ENCODE measurements at places on chromosomes 11 and 22.
A peak's percentile ranks its signal among the peaks of the same experiment; 100 is the strongest.

- no peak for DNase-seq
Measured at GRCh38 chr22:46791201-46791731, 28.8 kb downstream of the TBC1D22A start.

GRCh38 chr11:17547051-17547577 is at the start of gene OTOG:
TSS of gene OTOG (plus strand) at chr11:17547259. CDS start at chr11:17547373, 114 bp downstream.
- DNase-seq, result no peak

DNA sequence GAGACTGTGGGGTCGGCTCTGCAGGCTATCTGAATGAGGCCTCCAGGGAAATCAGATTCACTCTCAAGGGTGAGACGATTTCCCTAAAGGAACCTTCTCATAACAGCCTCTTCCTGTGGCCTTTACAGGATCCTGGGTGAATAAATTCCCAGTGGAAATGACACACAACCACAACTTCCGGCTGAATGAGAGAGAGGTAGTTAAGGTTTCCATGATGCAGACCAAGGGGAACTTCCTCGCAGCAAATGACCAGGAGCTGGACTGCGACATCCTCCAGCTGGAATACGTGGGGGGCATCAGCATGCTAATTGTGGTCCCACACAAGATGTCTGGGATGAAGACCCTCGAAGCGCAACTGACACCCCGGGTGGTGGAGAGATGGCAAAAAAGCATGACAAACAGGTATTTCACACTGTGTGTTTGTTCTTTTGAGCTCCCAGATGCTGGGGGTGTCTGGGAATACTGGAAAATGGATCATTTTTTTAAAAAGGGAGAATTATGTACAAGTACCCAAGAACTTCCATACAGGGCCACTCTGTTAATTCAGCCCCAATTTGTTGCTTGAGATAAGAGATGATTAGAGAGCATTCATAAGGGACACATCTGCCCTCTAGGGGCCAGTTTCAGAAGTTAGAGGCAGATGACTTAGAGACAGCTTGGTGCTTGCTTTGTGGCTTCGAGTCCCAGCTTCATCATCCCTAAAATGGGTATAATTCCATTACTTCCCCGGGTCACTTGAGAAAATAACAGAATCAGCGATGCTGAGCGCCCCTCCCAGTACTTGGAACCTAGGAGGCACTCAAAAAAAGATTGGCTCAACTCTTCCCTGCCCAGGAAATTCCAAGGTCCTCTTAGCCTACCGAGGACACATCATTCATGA is 10.2 kb downstream of the SERPIND1 start:
- DNase-seq, result peak; percentile 46

GRCh38 chr22:47123006-47123826 is 360.8 kb downstream of the TBC1D22A start:
- DNase-seq, result no peak

DNA sequence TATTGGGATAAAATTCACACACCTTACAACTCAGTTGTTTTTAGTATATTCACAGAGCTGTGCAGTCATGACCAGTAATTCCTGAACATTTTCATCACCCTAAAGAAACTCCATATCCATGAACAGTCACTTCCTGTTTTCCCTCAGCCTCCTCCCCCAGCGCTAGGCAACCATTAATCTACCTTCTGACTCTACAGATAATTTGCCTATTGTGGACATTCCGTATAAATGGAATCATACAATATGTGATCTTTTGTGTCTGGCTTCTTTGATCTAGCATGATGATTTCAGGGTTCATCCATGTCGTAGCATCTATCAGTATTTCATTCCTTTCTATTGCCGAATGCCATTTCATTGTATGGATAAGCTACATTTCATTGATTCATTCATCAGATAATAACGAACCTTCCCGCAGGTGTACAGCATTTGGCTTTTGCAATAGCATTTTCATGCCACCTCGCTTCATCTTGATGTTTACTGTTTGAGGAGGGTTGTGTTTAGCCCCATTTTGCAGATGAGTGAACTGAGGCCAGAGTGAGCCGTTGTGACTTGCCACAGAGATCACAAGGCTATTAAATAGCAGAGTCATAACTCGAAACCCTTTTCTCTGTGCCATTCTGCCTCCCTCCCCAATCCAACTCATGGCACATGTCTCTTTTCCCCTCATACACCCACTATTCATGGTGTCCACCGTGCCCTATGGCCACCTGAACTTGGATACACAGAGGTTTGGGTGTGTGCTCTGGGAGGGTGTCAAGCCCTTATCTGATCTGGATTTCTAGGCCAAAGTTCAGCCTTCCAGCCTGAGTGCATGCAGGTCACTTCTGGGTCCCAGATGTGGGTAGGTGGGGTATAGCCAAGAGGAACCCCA is 11.1 kb upstream of the MYH9 start:
- DNase-seq, result no peak

DNA sequence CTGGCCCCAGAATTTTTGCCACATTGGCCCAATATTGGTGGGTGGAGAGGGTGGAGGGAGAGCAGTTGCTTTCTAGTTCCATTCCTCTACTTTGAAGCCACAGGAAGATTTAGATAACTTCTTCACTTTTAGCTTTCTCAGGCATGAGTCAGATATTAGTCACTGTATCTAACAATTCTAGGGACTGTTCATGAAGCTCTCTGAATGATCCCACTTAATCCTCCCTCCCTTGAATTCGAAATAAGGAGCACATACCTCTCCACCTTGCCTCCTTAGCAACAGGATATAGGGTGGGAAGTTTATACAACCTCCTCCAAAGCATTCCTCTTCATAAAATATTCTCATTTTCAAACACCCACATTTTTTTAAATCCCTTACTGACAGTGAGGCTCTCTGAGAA is 13.5 kb downstream of the FSHB start:
- no peak for DNase-seq

DNA sequence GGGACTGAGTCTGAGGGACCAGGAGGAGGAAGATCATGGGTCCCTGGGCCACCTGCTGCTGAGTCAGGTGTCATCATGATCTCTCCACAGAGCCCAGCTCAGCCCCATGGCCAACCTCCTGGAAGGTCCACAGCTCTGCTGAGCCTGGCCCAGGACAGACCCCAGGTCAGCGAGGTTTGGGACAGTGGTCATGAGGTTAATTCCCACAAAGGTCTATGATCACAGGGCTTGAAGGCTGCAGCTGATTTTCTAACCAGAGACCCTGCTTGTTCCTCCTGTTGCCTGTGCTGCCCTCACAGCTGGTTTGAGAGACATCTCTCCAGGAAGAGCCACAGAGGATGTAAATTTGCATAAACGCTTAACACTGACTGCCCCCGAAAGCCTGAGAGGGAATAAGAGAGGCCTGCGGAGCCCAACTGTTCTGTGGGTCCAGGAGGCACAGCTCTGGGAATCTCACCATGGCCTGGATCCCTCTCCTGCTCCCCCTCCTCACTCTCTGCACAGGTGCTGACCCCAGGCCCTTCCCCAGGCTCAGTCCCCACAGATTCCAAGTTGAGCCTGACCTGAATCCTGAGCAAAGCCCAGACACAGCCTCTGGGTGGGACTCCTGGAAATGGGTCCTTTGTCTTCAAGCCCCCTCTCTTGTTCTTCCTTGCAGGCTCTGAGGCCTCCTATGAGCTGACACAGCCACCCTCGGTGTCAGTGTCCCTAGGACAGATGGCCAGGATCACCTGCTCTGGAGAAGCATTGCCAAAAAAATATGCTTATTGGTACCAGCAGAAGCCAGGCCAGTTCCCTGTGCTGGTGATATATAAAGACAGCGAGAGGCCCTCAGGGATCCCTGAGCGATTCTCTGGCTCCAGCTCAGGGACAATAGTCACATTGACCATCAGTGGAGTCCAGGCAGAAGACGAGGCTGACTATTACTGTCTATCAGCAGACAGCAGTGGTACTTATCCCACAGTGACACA is 102.8 kb downstream of the GGTLC2 start:
- DNase-seq, result no peak

- DNase-seq, result no peak
Measured at GRCh38 chr11:122984186-122985011, 2.8 kb upstream of the BSX start.

DNA sequence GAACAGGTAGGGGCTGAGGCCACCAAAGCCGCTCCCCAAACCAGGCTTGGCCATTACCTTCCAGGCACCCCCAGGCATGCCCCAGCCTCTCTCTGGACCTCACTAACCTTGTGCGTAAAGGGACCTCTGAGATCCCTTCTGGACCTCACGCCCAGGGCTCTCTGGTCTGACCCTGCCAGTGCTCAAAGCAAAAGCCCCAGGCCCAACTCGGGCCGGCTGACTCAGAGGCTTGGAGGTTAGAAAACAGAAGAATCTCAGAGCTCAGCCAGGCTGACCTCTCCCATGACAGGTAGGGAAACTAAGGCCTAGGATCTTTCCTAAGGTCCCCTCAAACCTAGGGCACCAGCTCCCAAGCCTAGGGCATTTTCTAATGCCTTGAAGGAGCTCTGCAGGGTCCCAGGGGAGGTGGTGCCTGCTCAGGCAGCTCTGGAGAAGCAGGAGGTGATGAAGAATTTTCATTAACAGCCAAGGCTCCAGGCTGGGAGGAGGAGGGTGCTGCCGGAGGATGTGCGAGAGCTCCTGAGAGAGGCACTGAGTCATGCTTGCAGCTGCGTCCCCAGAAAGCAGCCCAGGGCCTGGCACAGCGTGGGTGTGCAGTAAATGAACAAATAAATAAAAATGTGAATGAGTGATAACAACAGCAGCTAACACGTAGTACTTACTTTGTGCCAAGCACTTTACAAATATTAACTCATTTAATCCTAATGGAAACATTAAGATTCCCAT is 25.6 kb downstream of the ARRB1 start:
- DNase-seq, result no peak

- no peak for DNase-seq
Measured at GRCh38 chr22:30371981-30372380, 15.2 kb downstream of the CCDC157 start.

- DNase-seq, result no peak
Measured at GRCh38 chr11:7281809-7282208, 30.1 kb downstream of the SYT9 start.

DNA sequence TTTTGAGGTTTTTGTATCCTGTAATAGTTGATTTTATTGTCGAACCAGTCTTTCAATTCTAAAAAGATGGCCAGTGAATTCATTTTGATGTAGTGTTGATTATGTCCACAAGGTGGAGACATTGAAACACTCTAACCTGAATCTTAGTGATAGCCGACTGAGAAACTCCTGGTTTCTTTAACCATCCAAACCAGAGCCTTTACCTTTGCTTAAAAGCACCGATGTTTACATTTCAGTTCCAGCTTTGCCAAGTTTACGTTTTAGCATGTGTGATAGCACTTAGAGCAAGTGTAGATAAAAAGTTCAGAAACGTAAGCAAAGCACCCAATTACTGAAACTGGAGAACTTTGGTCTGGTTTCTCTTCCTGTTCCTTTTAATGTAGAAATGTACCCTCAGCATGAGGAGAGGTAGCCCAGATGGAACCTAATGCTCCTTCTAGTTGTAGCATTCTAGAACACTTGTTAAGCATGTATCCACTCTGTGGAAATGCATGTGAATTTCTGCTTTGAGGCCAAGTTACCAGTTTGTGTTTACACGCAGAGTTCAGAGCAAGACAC is 208.6 kb downstream of the DBX1 start:
- no peak for DNase-seq

DNA sequence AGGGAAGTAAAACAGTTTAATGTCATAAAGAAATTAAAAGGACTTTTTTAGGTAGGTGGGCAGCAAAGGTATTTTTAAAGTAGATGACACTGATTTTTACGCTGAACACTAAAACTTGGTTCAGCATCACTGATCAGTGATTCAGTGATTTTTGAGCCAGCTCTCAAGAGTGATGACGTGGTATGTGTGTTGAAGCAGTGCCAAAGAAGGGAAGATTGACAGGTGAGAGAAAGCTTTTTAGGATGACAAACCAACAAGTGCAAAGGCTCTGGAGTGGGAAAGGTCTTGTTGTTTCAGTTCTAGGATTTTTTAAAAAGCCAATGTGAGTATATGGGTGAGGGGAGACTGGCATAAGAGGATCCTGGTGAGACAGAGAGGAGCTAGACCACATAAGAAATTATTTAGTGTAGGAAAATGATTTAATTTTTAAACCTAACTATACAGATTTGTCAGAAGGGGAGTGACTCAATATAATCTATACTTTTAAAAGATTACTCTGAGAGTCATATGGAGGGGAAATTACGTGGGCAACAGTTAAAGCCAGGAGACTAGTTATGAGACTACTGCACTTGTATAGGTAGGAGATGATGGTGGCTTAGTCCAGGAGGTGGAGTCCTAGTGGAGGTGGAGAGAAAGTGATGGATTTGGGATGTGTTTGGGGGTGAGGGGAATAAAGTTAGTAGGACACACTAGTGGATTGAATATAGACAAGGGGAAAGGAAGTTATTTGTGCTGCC is 17.6 kb upstream of the CALCB start:
- no peak for DNase-seq

DNA sequence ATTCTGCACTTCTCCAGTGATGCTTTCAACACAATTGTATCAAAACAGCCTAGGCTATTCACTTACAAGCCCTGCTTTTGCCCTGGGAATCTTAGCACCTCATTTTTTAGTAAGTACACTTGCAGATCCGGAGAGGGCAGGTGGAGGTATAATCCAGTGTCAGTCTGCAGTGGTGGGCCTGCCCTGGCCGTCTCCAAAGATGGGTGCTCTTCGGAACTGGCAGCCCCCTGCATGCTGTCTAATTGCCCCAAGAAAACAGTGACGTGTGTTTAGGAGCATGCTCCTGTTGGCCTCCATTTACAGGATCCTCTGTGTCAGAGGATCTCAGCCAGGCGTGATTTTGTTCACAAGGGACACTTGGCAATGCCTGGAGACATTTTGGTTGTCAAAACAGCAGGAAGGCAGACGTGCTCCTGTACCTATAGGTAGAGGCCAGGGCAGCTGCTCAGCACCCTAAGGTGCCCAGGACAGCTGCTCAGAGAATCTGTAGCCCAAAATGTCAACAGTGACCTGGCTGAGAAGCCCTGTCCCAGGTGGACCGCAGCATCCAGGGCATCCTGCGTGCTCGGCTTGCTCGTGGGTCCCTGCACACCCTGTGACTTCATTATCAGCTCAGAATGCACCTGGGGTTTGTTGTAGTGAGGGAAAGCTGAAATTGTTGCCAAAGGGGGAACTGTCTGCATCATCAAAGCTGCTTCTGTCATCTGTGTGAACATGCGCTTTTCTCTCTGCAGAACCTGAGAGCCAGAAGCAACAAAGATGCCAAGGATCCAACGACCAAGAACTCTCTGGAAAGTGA is 90.7 kb downstream of the BCR start:
- no peak for DNase-seq

GRCh38 chr11:56876621-56877275 is 112.0 kb upstream of the OR5AK2 start:
- DNase-seq, result no peak

GRCh38 chr11:117281159-117281558 is 10.0 kb upstream of the BACE1-AS start:
- peak; percentile 57 for DNase-seq

GRCh38 chr11:83609191-83609590 is 323.0 kb upstream of the CCDC90B start:
- no peak for DNase-seq

Data from smooth muscle cell of the brain vasculature (primary cell).